Sigmoid colon (tissue), 7 donors: ENCODE measurements at places on chromosomes 7 and 10.

DNA sequence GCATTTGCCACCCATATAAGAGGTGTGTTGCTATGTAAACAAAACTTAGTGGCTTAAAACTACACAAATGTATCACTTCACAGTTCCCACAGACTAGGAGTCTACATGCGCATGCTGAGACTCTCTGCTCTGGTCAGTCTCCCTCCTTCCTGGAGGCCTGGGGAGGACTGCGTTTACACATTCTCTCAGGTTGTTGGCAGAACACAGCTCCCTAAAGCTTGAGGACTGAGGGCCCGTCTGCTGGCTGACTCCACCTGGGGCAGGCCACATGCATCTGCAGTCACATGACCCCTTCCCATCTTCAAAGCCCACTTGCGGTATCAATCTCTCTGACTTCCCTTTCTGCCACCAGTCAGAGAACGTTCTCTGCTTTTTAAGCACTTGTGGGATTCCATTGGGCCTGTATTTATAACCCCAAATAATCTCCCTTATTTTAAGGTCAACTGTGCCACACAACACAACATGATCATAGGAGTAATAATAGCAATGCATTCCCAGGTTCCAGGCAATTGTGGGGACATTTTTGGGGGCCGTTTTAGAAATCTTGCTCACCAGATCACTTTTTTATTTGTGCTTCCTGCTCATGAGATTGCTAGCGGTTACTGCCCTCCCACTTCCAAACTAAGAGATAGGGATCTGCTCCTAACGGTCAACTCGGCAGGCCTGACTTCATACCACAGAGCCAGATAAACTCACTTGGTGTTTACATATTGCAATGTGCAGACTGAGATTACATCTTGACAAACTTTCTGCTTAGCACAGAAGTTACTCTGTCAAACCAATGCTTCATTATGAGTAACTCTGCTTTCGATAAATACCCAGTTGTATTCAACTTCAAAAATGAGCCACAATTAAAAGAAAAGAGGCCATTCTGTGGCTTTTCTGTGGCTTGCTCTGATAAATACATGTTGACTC is 96.3 kb downstream of the ALOX5 start:
- H3K4me1 ChIP-seq: no peaks in the 10 kb centered on the region
- DNase-seq: no peak
- H3K27ac ChIP-seq: no peak overlapping the region
- no peak overlapping the region for H3K4me3 ChIP-seq
- no peaks in the 10 kb centered on the region for H3K36me3 ChIP-seq
- H3K27me3 ChIP-seq: no peaks in the 10 kb centered on the region

DNA sequence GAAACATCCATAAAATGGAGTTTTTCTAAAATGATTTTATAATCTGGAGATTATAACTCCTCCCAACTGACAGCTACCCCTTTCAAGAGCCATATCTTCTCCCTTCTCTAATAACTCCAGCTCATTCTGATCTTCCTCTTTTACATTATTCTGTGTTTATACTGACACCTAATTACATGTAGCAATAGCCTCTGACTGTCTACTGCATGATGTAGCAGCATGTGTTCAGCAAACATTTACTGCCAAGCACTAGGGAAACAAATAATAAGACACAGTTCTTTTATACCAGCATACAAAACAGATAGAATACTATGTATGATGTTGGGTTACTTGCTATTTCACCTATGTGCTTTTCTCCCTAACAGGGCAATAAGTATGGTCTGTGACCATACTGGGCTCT is 20.7 kb downstream of the RBM28 start:
- DNase-seq: no peak
- H3K27me3 ChIP-seq: no peaks in the 10 kb centered on the region
- H3K4me3 ChIP-seq: no peak overlapping the region
- H3K36me3 ChIP-seq: peaks cover 21% of the 10 kb centered on the region

- no peak overlapping the region for H3K27ac ChIP-seq
- DNase-seq: no peak
- no peaks in the 10 kb centered on the region for H3K4me1 ChIP-seq
- H3K4me3 ChIP-seq: no peak overlapping the region
Observed at GRCh38 chr7:156232931-156233705, 407.5 kb upstream of the RNF32 start.

DNA sequence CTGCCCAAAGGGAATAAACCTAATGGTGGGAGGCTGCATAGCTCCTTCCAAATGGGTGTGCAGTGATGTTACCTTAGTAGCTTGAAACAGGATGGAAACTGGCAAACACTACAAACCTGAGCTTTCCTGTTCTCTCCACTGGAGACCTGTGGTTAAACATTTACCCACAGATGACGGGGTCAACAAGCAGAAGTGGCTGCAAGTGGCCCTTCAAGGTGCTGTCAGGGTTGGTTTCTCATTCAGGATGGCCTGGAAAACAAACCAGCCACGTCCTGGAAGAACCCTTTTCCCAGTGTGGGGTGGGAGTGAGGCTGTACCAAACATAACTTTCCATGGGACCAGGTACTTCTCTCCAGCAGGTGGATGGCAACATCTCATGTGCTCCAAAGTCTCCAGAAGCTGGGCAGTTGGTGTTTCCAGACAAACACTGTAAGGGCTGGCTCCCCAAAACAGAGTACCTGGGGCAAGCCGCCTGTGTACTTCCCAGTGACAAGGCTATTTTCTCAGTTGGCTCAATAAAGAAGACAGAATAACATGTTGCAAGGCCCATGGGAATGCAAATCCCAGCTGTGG is 67.5 kb downstream of the DNAJB9 start:
- DNase-seq: no peak
- no peak overlapping the region for H3K27ac ChIP-seq
- no peaks in the 10 kb centered on the region for H3K36me3 ChIP-seq
- no peak overlapping the region for H3K4me3 ChIP-seq

DNA sequence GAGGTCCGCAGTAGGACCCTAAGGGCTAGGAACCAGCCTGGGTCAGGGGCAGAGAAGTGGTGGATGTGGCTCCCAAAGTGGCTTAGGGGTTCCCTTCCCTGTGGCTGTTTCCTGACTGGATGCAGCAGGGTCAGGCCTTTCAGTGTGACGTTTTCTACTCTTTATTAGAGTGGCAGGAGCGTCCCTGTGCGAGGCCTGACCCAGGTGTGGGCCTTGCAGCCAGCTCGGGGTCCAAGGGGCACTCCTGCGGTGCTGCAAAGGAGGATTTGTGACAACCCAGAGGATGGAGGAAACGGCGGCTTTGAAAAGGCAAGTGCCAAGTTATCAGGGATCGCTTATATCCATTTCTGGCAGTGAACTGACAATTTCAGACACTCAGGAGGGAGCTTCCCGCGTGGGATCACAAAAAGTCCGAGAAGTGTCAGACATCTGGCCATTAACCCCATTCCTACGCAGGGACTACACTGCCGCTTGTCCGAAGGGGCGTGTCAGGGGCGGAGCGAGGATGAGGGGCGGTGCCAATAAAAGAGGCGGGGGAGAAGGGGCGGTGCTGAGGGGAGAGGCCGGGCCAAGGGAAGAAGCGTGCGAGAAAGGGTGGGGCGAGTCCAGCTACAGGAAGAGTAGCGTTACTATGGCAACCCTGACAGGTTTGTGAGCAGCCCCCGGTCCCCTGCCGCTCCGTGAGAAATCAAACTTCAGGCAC is 98.8 kb upstream of the ZNF722 start:
- DNase-seq: peak; percentile 76
- H3K36me3 ChIP-seq: no peaks in the 10 kb centered on the region
- peak overlapping the region; percentile 60 for H3K4me3 ChIP-seq
- H3K27ac ChIP-seq: peak overlapping the region; percentile 77
- H3K4me1 ChIP-seq: peaks cover 11% of the 10 kb centered on the region
- no peaks in the 10 kb centered on the region for H3K27me3 ChIP-seq
